ENCODE measurements at places on chromosomes 7 and 10.

DNA sequence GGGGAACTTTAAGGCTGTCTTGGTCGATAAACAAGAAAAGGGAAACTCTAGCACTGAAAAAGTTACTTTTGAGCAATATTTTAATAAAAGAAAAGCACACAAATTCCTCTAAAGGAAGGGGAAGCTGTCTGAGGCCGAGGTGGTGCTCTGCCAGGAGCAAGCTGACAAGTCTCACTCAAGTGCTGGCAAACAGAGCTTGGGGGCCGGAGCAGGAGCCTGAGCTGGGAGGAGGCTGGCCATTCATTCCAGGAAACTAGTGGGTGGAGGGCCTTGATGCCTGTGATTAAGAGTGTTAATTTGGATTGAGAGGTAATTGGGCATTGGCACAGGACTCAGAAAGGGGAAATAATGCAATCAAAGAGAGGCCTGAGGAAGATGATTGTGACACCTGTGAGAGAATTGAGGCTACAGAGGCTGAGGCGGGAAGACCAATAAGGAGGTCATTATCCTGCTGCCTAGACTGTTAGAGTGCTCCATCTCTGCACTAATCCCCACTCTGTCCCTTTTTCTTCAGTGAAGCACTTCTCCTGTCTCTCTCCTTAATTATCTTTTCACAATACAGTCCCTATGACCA lies 154.9 kb upstream of the COL1A2 start:
- no peak for DNase-seq

- no peak for DNase-seq
These were observed 13.3 kb upstream of the ACSL5 start for GRCh38 chr10:112360308-112361270.

DNA sequence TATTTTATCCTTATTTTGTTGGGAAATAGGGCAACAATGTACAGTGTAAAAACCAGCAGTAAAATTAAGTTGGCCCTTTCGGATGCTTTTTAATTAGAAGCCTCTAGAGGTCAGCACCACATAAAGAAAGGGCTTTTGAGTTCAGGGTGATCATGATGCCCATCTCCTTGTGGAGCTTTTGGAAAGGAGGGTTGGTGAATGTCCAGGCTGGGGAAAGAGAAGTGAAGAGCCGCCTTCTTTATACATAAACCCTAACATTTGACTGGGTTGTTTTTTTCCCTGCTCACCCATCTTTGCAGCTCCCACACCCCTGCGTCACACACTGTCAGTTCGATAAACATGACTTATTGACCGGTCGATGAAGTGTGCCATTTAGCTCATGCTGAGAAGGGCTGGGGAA lies 29.8 kb downstream of the MTURN start:
- DNase-seq: no peak

GRCh38 chr10:75487087-75487754 lies 55.8 kb downstream of the LRMDA start:
- no peak for DNase-seq

DNA sequence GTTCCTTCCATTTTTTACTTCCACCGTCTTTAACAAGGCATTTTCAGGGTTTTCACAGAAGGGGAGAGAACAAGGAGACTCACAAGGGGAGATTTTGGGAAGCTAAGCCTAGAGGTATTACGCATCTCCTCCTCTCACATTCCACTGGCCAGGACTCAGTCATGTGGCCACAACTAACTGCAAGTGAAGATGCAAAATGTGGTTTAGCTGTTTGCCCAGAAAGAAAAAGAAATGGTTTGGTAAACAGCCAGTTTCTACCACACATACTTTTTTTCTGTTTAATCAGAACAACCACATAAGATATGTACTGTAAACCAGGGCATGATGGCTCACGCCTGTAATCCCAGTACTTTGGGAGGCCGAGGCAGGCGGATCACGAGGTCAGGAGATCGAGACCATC lies 21.4 kb upstream of the HELLS start:
- no peak for DNase-seq

DNA sequence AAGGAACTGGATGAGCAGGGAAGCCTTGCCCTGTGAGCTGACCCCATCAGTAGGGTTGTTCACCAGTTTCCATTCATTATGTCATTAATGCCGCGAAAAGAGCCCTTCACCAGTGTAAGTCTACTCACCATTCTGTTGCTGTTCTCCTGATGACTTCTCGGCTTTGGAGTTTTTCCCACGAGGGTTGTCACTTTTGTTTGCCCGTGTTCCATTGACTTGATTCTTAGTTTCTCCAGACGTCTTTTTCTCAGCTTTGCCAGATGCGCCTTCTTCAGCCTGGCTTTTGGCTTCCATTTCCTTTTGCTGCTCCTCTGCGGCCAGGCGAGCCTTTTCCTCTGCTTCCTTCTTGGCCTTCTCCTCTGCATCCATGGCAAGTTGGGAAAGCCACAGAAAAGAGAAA lies 128.8 kb downstream of the PPP1R17 start:
- DNase-seq: no peak

DNA sequence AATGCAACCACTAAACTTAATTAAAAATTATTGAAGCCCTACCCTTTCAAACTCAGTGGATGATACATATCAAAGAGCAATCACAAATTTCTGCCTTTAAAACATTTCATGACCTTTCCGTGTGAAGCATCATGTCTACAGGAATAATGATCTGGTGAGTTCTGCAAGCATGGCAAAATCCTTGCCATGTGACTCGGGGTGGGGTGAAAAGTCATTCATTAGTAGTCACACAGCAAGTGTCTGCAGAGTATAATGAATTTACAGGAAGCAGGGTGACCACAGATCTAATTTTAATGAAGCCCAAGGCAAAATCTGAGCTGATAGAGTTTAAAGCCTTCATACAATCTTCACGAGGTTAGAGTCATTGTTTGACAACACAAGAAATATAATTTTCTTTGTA lies 351.9 kb downstream of the THSD7A start:
- DNase-seq: no peak

DNA sequence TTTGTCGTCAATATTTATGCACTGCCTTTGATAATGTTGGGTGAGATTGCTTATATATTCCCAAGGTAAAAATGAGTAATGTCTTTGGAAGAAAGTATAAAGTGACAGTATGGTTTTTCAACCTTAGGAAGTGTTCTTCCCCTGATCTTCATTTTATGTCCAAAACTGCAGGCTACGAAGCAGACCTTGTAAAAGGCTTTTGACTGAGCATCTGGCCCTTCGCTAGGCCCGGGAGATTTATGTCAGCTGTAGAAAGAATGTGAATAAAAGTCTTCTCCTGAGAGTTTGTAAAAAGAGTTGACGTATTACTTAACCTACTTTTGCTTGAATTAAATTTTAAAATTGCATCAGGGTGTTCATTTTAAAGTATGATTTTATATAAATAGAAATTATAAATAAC lies 116.8 kb downstream of the CPED1 start:
- DNase-seq: no peak

- no peak for DNase-seq
These were observed 109.8 kb upstream of the AGR3 start for GRCh38 chr7:16991551-16991950.

DNA sequence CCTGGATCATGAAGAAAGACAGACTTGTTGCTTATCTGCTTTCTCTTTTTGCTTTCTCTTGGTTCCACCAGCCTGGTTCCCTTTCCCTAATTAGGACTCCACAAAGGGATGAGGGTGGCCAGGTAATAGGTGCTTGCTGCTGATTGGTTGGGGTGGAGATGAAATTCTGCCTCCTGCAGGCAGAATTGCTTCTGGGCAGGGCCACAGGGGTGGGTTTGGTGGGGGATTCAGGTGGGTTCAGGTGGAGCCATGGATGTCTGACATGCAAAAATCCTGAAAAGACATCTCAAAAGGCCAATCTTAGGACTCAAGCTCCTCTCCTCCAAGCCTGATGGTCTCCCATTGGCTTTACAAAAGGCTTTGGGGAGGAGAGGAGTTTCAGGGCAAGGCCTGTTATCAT lies 25.4 kb upstream of the ACHE start:
- no peak for DNase-seq

DNA sequence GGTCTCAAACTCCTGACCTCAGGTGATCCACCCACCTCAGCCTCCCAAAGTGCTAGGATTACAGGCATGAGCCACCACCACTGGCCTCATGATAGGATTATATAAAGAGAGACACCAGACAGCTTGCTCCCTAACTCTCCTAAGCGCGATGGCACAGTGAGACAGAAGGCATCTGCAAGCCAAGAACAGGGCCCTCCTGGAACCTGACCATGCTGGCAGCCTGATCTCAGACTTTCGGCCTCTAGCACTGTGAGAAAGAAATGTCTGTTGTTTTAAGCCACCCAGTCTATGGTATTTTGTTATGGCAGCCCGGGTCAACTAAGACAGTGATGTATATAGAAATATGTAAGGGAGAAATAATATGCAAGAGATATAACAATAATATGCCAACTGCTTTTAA lies 51.2 kb downstream of the SRPK2 start:
- DNase-seq: no peak

- DNase-seq: no peak
These were observed 123.3 kb downstream of the PTPN20 start for GRCh38 chr10:47034441-47035051.

GRCh38 chr10:79002336-79002735 lies 66.4 kb upstream of the ZMIZ1 start:
- no peak for DNase-seq

DNA sequence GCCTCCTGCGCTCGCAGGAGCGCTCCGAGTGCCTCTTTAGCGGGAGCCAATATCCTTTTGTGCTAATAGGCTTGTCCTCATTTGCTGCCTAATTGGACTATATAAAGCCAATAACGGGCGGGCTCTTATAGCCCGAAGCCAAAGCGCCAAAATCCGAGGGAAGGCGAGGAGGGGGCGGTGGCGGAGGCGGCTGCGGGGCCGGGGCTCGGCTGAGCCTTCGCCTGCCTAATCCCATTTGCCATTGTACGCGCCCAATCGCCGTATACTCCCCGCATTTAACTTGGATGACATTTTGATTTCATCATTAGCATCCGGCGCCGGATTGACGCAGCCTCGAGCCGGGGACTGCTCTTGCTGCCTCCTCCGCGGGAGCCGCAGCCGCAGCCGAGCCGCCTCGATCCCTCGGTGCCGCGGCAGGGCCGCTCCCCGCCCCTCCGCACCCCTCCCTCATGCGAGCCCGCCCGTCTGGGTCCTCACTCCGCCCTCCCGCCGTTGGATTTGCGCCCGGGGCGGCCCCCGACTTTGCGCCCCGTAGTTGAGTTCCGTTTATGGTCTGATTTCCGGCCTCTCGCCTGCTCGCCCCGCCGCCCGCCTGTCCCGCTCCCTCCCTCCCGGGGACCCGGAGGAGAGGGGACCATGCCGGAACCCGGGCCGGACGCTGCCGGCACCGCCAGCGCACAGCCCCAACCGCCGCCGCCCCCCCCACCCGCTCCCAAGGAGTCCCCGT lies at the start of gene HMX3:
TSS of gene HMX3 (plus strand) at position 556 of the 727 bp plus-strand sequence. CDS start at position 637, 81 bp downstream.
- no peak for DNase-seq

DNA sequence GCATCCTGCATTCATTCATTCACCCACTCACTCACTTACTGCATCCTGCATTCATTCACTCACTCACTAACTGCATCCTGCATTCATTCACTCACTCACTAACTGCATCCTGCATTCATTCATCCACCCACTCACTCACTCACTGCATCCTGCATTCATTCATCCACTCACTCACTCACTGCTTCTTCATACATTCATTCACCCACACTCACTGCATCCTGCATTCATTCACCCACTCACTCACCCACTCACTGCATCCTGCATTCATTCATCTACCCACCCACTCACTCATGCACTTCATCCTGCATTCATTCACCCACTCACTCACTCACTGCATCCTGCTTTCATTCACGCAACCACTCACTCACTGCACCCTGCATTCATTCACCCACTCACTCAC lies 1.5 kb upstream of the SNX8 start:
- no peak for DNase-seq

- no peak for DNase-seq
These were observed 107.5 kb downstream of the DOCK1 start for GRCh38 chr10:127012769-127013152.

- DNase-seq: no peak
These were observed 78.6 kb upstream of the GLCCI1 start for GRCh38 chr7:7889791-7890568.

DNA sequence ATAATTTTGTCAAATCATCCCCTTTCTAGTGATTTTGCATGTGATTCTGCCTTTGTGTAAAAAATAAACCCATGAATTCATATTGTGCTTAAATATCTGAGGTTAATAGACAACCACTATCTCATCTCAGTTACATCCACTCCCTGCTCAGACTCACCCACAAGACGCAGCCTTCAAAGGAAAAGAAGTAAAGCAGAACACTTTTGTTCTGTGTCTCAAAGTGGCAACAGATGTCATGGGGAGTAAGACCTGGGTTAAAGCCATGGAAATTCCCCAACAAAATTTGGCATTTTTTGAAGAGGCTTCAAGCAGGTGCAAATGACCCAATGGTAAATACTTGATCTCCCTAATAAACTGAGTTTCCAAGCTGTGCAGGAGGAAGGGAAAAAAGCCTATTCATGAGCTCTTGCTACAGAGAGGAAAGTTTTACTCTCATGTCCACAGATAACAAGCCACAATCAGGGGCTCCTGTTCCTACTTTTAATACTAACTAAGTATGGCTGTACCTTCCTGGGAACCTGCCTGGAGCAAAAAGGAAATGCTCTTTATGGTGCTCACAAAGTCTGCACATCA lies 4.7 kb downstream of the CYP3A7 start:
- DNase-seq: no peak

DNA sequence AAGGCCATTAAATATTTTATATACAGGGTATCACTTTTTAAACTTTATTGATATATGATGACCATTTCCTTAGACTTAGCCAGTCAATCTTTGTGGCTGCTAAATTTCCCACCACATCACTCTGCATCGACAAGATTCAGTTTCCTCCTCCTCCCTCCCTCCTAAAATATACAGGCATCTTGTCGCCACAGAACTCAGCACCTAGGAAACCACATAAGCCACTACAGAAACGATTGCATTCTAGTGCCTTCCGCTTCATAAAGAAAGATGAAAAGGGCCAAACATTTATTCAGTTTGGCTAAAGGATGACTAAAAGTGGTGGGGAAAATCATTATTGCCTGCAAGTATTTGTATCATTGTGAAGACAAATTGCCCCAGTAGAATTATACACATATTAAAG lies 30.7 kb downstream of the ERCC6 start:
- DNase-seq: no peak

DNA sequence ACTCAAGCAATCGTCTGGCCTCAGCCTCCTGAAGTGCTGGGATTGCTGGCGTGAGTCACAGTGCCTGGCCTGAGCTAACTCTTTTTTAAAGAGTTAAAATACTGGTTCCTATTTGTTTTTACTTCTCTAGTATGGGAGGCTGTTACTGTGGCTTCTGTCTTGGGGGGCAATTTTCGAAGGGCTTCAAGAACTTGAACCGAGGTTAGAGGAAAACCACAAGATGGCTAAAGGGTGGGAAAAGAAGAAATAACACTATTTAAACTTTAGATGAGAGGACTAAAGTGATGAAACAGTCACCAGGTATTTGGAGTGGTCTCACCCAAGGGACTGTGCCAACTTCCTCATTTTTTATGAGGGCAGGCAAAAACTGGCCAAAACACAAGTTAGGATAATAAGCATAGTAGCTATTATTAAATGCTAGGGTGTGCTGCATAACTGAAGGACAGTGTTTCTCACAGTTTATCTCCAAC lies 17.8 kb downstream of the MET start:
- DNase-seq: no peak

- no peak for DNase-seq
These were observed 18.8 kb upstream of the INPP5A start for GRCh38 chr10:132518572-132519381.

Data from CD4-positive, alpha-beta T cell treated with Interferon gamma for 1 hour (primary cell).